ENCODE measurements at places on chromosomes 16 and 17. TPM values are rescaled to one million over a fixed set of nuclear protein-coding genes. Genes with fewer than 3 reads are reported as not detected.

GRCh38 chr17:72126575-72127486 is 6.0 kb downstream of the SOX9 start:
- DNase-seq = peak; percentile 49

DNA sequence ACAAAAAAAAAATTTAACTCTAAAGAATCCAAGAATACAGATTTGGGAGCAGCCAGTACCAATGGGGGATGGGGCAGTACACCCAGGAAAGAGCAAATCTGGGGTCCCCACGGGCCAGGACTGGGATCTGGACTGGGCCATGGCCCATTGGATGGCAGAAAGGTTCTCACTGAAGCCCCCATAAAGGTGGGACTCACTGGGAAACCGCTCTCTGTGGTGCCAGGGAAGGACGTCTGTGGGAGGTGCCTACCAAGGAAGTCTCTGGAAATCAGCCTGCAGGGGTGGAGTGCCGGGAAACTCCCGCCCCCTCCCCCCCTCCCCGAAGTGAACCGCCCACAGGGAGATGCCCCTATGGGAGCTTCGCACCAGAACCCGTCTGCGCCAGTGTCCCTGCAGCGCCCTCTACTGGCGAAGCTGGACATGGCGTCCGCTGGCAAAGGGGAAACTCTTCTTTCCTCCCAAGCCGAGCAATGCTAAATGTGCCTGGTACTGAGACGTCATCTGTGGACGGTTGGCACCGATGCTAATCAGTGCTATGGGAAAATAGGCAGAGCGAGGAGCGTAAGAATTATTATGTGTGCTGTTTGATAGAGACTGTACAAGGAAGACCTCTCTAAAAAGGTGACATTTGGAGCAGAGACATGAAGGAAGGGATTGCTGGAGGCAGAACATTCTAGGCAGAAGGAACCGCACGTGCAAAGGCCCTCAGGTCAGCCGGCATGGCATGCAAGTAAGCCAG is 671.1 kb downstream of the WWOX start:
- DNase-seq = peak; percentile 42

DNA sequence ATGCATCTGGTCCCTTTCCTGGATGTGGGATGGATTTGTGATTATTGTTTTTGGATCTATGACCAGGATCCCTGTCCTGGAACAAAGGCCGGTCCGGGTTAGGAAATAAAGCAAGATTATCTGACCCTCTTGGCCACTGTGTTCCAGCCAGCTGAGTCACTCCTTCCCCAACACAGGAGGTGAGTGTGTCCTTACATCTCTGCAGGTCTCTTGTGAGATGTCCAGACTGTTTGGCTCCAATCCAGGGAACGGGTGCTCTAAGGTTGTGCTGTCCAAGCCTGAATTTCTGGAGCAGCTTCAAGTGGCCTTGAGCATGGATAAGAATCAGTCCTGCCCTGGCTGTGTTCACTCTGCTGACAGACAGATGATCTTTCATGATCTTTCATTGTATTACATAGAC is 136.5 kb upstream of the CCL2 start:
- DNase-seq = no peak

DNA sequence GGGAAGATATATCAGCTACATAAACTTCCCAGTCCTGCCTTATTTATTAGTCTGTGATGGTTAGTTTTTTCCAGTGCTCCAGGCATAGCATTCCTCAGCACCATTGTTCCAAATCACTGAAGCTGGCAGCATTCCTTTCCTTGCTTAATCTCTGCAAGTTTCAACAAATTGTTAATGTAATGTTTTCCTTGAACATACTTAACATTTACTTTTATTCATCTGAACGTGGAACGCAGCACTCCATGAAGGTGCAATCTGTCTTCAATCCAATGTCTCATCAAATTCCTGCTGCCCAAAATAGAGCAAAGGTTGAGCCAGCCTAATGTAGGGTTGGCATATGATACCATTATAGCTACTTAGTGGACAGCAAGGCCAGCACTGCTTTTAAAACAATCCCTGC is 441.1 kb upstream of the RBFOX1 start:
- DNase-seq = peak; percentile 17

GRCh38 chr17:63165400-63165799 is 199.4 kb downstream of the TANC2 start:
- no peak for DNase-seq

DNA sequence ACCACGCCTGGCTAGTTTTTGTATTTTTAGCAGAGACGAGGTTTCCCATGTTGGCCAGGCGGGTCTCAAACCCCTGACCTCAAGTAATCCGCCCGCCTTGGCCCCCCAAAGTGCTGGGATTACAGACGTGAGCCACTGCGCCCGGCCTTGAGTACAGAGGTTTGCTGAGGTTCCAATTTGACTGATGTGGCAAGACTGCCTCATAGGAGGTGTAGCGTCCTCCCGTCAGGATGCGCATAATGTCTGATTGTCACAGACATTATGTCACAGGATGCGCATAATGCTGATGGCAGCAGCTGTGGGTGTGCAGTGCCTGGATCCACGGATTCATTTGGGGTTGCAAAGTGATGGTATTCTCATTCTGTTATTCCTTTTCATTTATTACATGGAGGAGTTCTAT is 45.2 kb downstream of the HAPSTR1 start:
- DNase-seq = no peak

DNA sequence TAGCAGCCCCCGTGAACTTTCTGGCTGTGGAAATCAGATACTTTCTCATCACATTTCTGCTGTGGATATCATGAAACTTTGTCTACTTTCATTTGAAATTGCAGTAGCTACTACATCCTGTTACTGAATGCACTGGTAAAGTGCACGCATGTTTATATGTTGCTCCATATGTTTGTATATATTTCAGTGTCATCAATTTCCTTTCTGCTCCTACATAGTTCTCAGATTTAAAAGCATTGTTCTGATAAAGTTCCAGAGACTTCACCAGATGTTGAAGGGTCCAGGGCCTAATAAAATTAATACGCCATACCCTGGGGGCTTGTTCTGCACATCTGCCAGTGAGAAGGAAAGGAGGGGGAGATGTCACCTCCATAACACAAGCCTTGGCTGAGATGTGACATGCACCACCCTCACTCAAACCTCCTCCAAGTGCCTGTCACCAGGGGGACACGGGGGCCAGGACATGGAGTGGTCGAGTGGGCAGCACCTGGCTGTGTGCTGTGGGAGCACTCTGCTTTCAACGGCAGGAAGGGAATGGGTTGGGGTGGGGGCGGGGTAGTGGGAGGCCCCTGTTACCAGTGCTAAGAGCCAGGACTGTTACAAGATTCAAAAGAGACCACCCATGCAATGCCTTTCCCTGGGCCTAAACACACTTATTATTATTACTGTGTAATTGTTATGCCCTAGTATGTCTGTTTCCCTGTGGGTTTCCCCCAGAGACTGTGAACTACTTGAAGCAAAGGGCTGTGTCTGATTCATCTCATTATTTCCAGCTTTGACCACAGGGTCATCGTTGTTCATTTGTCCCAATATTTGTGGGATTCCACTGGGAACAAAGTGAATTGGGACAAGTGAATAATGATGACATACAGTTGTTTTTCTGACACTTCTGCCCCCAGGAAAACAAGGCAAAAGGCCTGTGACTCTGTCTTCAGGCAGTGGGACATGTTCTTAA is 193.4 kb downstream of the FOXL1 start:
- no peak for DNase-seq

DNA sequence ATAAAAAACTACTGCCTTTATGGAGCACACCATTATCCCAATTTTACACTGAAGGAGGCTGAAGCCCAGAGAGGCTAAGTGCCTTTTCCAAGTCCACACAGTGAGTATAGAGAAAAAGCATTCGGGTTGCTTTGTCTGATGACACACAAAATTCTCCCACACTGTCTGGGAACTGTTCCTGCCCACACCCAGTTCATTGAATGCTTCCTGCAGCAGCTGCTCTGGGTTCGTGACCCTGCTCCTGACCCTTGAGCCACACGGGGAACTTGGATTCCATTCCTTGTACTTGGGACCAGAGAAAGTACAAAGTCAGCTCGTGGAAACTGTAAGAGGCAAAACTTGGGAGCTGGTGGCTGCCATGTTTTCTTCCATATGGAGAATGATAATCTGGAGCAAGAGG is 57.9 kb downstream of the AKAP1 start:
- no peak for DNase-seq

DNA sequence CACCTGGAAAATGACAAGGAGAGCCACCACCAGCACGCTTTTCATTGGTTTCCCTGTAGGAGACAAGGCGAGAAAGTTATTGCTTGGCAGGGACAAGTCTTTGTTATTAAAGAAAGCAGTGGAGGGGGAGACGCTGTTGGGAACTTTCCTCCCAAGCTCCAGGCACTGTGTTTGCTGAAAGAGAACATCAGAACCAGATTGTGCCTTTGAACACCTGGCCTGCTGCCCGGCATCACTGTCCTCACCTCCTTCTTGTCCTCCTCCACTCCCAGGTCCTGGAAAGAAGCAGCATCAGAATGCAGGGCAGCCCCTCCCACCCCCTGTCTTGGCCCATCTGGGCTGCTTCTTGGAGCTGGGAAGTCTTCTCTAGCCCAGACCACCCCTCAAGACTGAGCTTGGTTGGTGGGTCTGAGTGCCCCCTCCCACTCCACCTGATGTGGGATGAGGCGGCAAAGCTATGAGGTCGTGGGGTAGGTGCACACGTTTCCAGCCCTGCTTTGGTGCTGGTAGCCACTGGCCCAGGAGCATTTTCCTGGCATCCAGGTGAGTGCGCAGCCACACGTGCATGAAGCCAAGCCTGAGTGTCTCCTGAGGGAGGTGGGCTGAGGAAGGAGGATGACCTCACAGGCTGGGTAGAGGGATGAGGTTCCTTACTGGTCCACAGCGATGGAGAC is 6.2 kb downstream of the CCR7 start:
- DNase-seq = peak; percentile 84

DNA sequence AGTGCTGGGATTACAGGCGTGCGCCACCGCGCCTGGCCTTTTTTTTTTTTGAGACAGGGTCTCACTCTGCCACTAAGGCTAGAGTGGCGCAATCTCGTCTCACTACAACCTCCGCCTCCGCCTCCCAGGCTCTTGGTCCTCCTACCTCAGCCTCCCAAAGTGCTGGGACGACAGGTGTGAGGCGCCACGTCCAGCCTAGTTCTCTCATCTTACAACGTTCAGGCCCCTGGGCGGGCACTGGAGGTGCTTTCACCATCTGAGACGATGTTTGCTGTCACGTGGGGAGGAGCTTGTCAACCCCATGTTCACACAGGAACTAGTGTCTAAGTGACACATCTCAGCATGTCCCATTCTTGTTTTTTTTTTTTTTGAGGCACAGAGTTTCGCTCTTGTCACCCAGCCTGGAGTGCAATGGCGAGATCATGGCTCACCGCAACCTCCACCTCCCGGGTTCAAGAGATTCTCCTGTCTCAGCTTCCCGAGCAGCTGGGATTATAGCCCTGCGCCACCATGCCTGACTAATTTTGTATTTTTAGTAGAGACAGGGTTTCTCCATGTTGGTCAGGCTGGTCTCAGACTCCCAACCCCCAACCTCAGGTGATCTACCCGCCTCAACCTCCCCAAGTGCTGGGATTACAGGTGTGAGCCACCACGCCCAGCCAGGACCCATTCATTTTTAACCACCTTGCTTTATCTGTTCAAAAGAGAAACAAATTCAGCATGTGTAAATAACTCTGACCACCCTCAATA is 5.2 kb upstream of the FANCA start:
- DNase-seq = no peak

DNA sequence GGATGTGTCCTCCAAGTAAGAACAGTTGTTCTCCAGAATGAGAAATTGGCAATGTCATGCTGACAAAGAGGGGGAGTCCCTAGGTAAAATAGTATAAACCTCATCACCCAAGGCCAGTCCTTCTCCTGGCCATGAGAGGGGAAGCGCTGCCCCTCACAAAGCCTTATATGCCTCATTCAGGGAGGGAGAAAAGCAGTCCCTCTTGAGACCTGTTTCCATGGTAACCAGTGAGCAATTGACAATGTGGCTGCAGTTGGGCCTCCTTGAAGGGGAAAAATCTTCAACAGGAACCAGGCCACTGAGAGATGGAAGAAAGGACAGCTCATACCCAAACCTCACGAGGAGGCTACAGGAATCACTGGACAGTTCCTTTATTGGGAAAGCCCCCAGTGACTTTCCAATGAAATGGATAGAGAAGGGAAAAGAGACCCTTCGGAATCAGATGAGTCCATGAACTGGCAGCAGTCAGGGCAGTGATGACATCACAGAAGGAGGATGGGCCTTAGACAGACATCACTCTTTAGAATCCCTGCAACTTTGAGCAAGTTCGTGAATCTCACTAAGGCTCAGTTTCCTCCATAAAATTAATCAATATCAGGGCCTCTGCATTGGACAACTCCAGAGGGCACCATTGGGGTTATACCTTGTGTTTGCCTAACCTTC is 275.7 kb downstream of the TOX3 start:
- no peak for DNase-seq

- DNase-seq = no peak
Measured at GRCh38 chr17:42002792-42003301, 14.4 kb downstream of the DNAJC7 start.

DNA sequence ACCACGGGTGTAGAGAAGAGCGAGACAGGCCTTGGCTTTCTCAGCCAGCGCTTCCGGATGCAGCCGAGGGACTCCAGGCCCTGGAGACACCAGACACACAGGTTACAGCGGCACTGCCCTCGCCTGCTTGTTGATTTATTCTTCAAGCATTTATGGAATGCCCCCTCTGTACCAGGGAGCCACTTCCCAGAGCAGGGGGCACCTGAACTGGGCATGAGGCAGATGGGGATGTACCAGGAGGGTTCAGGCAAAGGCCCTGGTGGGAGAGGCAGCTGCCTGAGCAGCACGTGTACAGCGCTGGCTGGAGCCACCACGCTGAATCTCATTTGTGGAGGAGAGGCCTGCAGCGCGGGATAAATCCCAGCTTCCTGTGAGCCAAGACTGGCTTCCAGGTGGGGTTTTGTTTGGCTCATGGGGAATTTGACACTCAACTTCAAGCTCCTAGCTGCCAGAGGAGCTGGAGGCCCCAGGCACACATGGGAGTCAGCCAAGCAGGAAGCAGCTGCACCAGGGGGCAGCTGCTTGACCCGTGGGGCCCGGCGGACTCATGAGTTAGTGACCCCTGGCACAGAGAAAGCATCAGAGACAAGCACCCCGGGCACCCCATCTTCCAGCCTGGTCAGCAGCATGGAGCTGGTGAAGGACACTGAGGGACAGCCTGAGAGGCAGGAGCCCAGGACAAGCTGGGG is 59.7 kb downstream of the IL21R start:
- no peak for DNase-seq

GRCh38 chr16:3400446-3400778 is 392 bp downstream of the ZSCAN32 start:
- no peak for DNase-seq

- no peak for DNase-seq
Measured at GRCh38 chr17:83179811-83180210, 100.4 kb downstream of the METRNL start.

Gene MT1G
- 745 TPM for total RNA-seq

Gene ZNF200
- total RNA-seq = 18.6 TPM

Gene KRTAP4-9
- not detected for total RNA-seq

Gene CCDC78
- total RNA-seq = 3.0 TPM

Gene CAMTA2
- 40.2 TPM for total RNA-seq

Gene BCAS3
- 93.9 TPM for total RNA-seq

Gene TMEM235
- total RNA-seq = not detected
